Right cardiac atrium (tissue), 5 donors: ENCODE measurements at places on chromosomes 6 and 20.

DNA sequence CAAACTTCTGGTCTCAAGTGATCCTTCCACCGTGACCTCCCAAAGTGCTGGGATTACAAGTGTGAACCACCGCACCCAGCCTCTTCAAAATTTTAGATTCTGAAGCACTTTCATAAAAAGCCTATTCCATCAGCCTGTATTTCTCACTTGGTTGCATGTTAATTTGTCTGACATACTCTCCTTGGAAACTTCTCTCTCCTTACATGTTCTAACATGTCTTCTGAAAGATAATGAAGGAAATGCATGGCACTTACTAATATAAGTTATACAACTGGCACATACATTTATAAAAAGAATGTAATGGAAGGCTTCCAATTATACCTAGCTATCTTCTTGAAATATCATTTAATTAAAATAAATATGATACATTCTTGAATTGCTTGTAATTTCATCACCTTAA lies 597.5 kb downstream of the TBC1D32 start:
- no peak for DNase-seq

DNA sequence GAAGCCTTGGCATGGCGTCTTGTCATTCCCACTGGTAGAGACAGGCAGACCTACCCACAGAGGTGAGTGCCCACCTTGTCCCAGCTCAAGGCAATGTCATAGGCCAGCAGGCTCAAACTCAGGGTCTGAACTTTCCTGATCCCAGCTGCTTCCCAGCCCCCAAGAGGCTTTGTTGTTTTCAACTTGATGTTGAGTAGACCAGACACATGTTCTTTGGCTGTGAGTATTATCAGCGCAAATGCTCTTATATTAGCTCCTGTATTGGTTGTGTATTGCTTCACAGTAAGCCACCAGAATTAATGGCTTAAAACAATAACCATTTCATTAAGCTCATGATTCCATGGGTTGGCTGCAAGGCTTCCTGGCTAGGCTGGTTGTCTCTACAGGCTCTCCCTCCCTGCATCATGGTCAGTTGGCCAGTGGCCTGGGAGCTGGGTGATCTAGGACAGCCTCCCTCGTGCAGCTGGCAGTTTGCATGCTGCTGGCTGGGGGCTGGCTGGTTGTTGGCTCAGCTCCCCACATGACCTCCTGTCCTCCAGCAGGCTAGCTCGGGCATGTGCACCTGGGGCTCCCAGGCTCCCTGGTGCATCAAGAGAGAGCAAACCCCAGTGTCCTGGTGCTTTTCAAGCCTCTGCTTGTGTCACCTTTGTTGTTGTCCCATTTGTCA lies 21.6 kb downstream of the TOX2 start:
- DNase-seq: no peak

- DNase-seq: no peak
Observed at GRCh38 chr6:20433929-20434328, 32.2 kb downstream of the E2F3 start.

- DNase-seq: no peak
Observed at GRCh38 chr20:58145506-58146080, 82.9 kb downstream of the ANKRD60 start.

- no peak for DNase-seq
Observed at GRCh38 chr20:16364320-16364687, 208.9 kb downstream of the KIF16B start.

GRCh38 chr6:151101161-151101815 lies 138.5 kb upstream of the AKAP12 start:
- DNase-seq: no peak

GRCh38 chr6:47207261-47207660 lies 102.4 kb downstream of the TNFRSF21 start:
- DNase-seq: no peak

- no peak for DNase-seq
Observed at GRCh38 chr20:4942331-4942730, 59.0 kb downstream of the SLC23A2 start.

DNA sequence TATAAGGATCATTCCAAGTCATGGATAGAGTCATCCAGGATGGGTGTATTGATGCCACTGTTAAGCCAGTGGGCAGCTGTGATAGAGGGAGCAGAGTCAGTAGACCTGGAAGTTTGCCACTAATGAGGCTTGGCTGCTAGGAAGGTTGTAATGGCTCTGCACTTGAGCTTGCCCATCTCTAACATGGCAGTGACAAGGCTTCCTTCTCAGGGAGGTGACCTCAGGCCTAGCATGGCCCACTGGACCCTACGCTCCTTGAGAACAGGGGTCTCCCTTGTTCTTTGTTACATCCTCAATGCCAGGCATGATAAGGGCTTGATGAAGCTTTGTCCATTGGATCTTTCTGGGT lies 155.1 kb downstream of the CD83 start:
- no peak for DNase-seq

DNA sequence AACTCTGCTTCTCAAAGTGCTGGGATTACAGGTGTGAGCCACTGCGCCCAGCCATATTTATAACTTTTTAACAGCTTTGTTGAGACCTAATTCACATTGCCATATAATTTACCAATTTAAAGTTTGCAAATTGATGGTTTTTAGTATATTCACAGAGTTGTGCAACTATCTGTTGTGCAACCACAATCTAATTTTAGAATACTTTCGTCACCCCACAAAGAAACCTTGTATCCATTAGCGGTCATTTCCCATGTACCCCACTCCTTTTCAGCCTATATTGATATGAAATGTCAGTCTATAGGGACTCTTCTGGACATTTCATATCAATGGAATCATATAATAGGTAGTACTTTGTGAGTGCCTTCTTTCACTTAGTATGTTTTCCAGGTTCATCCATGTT lies 55.8 kb downstream of the FOXO3 start:
- DNase-seq: no peak

GRCh38 chr20:40508821-40509220 lies 180.2 kb downstream of the MAFB start:
- no peak for DNase-seq
